Stimulated activated CD8-positive, alpha-beta memory T cell treated with anti-CD3 and anti-CD28 coated beads, Interleukin-7, amount 100 ng/mL, for 24 hours (primary cell): ENCODE measurements at places on chromosomes 7 and 10.

- DNase-seq = no peak
These were observed 1.3 kb downstream of the CYTH3 start for GRCh38 chr7:6271060-6271658.

DNA sequence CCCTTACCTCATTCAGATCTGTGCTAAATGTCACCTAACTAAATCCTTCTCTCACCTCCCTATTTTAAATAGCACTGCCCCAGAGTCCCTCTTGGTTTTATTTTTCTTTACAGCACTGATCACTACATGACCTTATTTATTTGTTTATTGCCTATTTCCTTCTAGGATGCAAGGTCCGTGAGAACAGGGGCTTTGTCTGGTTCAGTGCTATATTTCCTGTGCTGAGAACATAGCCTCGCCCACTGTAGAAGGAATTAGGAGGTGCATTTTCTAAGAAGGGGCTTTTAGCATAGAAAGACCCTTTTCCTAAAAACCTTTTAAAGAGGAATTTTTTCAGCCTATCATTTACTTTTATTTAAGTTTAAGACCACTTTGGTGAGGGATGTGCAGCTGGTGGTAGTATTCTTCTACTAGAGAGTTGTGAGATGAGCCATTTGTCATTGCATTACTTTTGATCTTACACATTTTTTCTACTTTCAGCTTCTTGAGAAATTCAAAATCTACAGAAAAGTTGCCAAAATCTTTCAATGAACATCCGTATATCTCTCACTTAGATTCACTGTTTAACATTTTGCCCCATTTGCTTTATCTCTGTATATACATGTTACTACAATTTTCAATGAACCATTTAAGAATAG lies 13.5 kb upstream of the PCGF5 start:
- DNase-seq = no peak

DNA sequence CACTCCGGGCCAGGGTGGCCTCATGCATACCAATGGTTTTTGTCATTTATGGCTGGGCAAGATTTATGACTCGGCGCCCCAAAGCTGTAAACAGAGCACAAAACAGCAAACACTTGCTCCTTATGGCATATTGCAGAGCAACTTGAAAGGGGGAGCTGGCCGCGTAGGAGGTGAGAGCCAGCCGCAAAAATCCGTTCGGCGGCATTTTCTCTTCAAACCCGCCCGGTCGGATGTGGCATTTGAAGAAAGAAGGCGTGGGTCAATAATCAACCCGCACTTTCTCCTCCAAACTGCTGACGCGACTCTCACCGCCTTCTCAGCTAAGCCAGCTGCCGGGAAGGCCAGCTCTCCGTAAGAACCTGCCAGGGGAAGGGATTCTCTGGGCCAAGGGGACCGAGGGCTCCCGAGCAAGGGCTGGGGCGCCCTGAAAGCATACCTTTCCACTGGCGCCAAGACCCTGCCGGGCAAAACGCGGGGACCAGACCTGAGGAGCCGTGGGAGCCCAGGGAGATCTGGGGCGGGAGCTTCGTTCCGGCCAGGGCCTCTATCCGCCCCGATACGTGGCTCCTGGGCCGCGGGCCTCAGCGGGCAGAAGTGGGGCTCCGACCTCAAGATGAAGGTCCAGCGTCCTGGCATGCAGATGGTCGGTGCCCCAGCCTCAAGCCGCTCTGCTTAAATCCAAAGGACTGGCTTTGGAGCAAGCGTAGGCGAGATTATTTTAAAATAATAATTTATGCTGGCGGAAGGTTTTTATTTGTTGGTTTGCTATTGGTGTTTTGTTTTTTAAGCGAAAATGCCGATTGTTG lies 12.9 kb upstream of the HOXA2 start:
- no peak for DNase-seq

DNA sequence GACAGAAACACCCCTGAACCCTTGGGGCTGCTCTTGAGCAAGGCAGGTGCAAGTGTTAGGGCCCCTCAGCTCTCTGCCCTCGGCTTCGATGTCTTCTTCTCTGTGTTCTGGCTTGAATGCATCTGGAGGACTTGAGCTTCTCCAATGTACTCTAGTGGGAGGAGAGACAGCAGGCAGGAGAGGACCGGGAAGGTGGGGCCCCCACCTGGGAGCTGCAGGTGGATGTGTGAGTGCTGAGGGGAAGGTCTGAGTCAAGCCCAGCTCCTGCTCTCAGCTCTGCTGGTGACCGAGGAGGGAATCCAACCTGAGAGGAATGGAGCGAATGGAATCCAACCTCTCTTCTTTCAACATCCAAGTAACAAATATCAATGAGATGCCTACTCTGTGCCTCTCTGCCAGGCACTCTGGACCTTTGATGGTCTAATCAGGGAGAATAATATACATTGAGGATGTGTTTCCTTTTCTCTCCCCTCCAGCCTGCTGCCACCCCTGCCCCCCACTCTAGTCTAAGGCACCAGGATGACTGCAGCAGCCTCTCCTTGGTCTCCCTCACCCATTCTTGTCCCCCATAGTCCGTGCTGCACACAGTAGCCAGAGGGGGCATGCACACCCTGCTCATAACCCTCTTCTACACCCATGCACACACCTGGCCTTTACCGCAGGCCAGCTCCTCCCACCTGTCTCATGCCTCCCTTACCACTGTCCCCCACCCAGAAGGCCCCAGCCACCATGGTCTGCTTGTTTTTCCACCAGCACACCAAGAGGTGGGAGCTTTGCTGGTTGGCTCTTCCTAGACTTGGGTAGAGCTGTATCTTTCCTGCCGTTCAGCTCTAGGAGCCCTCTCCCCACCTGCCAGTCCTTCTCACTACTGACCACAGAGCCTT lies 13.6 kb downstream of the TBATA start:
- DNase-seq = no peak

DNA sequence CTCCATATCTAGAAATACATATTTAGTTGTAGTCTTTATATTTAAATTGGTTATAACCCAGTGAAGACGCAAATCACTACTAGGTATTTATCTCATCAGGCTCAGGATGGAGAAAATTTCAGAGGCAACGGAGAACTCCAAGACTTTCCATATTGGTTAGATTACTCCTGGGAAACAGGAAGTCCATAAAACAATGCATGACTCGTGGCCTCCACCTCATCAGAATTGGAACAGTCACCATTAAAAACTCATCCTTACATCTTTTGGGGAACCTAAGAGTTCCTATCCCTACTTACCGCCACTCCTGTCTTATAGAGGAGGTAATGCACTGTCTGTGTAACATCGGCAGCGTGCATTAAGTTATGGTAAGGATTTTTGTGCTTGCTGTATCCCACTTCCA lies 177.6 kb downstream of the PPP1R17 start:
- DNase-seq = no peak

DNA sequence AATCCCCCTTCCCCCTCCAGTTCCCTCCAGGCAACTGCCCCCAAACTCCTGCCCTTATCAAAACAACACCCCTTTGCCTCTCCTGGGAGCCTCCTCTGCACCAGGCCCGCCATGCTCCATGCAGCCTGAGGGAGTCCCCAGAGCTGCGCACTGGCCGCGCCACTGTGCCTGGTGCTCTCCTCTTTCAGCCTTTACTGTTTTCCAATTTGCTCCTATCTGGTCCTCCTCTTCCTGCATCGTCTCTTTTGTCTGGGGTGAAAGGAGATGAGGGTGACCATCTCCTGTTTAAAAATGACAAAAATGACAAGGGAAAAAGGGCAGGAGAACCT lies 165.8 kb upstream of the ADCY1 start:
- no peak for DNase-seq

- DNase-seq = no peak
These were observed 13.3 kb upstream of the CNNM1 start for GRCh38 chr10:99315853-99316252.

GRCh38 chr7:84177758-84178412 lies 16.7 kb downstream of the SEMA3A start:
- DNase-seq = no peak

GRCh38 chr10:78634835-78635234 lies 433.9 kb upstream of the ZMIZ1 start:
- no peak for DNase-seq

- DNase-seq = peak; percentile 28
These were observed 21.5 kb downstream of the C10orf105 start for GRCh38 chr10:71697938-71698709.

DNA sequence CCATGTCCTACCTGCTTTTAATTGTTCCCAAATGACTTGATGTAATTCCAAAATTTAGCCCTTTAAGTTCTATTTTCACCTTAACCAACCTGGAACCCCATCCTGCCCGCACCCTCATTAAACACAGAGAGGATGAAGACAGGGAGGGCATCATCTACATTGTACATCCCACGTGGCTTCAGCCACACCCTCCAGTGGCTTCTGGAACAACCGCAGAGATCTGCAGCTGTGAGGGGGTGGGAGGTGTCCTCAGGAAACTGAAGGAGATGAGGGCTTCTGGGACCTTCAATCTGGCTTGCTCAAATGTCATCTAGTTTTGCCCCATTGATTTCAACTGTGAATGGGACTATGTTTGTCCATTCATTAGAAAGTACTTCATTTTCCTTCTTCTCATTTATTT lies 39.0 kb downstream of the AKR1B1 start:
- DNase-seq = no peak

- DNase-seq = no peak
These were observed 3.8 kb upstream of the TRIM56 start for GRCh38 chr7:101081432-101081831.

GRCh38 chr7:32216759-32217158 lies 146.6 kb upstream of the PDE1C start:
- DNase-seq = no peak

- DNase-seq = no peak
These were observed 230.9 kb downstream of the CREB5 start for GRCh38 chr7:28643188-28643569.

- no peak for DNase-seq
These were observed 219.4 kb downstream of the ANK3 start for GRCh38 chr10:60170250-60170649.

DNA sequence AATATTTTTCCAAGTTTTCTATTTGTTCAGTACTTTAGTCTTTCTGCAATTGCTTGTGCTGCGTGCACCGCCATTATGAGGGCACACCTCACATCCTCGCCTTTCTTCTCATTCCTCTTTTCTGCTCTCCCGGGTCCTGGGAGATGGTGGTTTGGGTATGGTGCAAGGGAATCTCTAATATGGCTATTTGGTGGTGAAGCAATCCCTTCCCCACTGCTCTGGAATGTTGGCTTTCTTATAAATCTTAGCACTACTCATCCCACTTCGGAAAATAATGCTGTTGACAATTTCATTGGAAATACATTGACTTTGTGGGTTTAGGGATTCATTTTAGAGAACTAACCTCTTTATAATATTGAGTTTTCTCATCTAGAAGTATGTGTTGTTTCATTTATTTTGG lies 1.9 kb upstream of the GCK start:
- no peak for DNase-seq

GRCh38 chr10:72906446-72906845 lies 12.9 kb downstream of the OIT3 start:
- DNase-seq = no peak

DNA sequence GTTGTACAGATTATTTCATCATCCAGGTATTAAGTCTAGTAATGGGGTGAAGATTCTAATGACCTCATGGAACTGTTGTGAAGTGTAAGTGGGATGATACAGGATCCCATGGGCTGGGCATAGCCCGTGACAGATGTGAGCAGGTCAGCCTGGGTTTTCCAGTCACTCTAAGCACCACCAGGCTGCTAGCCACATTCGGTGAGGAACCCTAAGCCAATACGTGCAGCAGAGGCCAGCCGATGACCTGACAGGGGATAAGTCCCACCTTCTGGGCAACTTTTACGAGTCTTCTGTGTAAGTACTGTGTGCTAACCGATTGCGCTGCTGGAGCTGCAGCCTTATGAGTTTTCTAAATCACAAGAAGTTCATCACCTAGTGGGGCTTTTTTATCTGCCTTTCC lies 7.3 kb downstream of the ZNF503 start:
- DNase-seq = no peak

DNA sequence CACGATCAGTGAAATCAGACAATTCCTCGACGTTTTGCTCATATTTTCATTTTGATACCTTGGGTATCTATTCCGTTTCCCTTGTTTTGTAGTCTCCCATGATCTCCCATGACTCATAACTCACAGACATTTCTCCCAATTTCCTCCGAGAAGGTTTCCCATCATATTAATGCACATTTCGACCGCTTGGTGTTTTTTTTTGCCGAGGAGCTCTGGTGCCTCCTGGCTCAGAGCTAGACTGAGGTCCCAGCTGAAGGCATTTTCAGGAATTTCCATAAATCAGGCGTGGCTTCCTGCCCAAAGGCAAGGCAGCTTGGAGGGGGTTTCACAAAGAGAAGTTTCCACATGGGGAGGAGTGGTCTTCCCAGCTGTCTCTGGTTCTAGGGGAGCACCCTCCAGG lies 148.2 kb upstream of the TNS3 start:
- no peak for DNase-seq

- no peak for DNase-seq
These were observed 1244.8 kb upstream of the SORCS1 start for GRCh38 chr10:108409306-108409705.

- DNase-seq = no peak
These were observed 75.3 kb downstream of the MKI67 start for GRCh38 chr10:128050936-128051335.

DNA sequence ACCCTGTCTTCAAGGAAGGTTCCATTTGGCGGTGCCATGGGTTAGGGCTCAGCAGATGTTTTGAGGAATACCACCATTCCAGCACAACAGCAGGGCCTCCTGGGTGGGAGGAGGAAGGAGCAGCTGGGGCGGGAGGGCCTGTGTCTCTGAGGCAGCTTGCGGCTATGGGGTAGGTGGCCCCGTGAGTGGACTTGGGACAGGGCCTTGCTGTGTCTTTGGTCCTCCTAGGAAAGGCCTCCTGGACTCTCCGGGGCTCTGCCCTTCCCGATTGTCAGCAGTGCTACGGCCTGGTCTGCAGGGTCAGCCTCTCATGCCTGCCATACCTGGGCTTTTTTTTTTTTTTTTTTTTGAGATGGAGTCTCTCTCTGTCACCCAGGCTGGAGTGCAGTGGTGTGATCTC lies 96.7 kb downstream of the PAXIP1 start:
- DNase-seq = no peak

GRCh38 chr7:5634107-5634950 lies 147.1 kb downstream of the RNF216 start:
- DNase-seq = no peak

DNA sequence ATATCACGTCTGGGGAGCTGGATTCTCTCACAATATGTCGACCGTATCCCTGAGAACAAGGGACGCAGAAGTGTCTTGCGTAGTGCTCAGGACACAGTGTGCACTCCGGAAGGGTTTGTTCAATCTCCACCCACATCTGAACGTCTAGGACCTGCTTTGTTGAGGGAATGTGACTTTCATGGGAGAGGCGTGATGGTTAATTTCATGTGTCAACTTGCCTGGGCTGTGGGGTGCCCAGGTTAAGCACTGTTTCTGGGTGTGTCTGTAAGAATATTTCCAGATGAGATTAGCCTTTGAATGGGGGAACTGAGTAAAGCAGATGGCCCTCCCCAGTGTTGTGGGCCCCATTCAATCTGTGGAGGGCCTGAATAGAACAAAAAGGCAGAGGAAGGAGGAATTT lies 80.4 kb upstream of the SFMBT2 start:
- no peak for DNase-seq

GRCh38 chr10:69800665-69801064 lies 1.0 kb upstream of the COL13A1 start:
- no peak for DNase-seq
